ENCODE measurements at places on chromosomes 2 and 18. TPM values are rescaled to one million over a fixed set of nuclear protein-coding genes. Genes with fewer than 3 reads are reported as not detected.

TBR1 gene
- not detected for polyA plus RNA-seq

GALR1 gene
- not detected for polyA plus RNA-seq

CREB1 gene
- 30.7 TPM for polyA plus RNA-seq

DYNC2LI1 gene
- polyA plus RNA-seq = 69.8 TPM

RAB6C gene
- not detected for polyA plus RNA-seq

ANKRD30B gene
- 2.1 TPM for polyA plus RNA-seq

PUS10 gene
- 10.8 TPM for polyA plus RNA-seq

C1QL2 gene
- not detected for polyA plus RNA-seq

RGPD3 gene
- not detected for polyA plus RNA-seq

EFR3B gene
- polyA plus RNA-seq = 4.0 TPM

ADGRF3 gene
- polyA plus RNA-seq = not detected

FEV gene
- not detected for polyA plus RNA-seq

SULT1C4 gene
- 1.7 TPM for polyA plus RNA-seq

EIF5B gene
- polyA plus RNA-seq = 45.5 TPM

ATL2 gene
- polyA plus RNA-seq = 872 TPM

HNMT gene
- polyA plus RNA-seq = 81.6 TPM

RAX gene
- not detected for polyA plus RNA-seq

INHBB gene
- polyA plus RNA-seq = 8.0 TPM

All from Purkinje cell (primary cell).